ENCODE measurements at places on chromosomes 12 and 14. TPM values are rescaled to one million over a fixed set of nuclear protein-coding genes. Genes with fewer than 3 reads are reported as not detected.

Gene C12orf54
- 2.6 TPM for polyA plus RNA-seq

Gene RTL1
- not detected for polyA plus RNA-seq

Gene CISTR
- polyA plus RNA-seq: not detected

Gene ASCL4
- not detected for polyA plus RNA-seq

Gene EXOC3L4
- not detected for polyA plus RNA-seq

Gene KITLG
- polyA plus RNA-seq: 0.40 TPM

Gene ASCL1
- 34.1 TPM for polyA plus RNA-seq

Gene KRT74
- not detected for polyA plus RNA-seq

Gene SERPINA1
- polyA plus RNA-seq: 0.41 TPM

Gene OTX2
- polyA plus RNA-seq: not detected

Gene OR6C70
- not detected for polyA plus RNA-seq

Gene DEPDC4
- polyA plus RNA-seq: 4.7 TPM

Gene CDC42BPB
- 1.7 TPM for polyA plus RNA-seq

Gene FOXM1
- 37.0 TPM for polyA plus RNA-seq

Gene SIX6
- polyA plus RNA-seq: not detected

Gene HOXC11
- not detected for polyA plus RNA-seq

Gene SLC10A1
- 0.15 TPM for polyA plus RNA-seq

Gene EMP1
- 0.24 TPM for polyA plus RNA-seq

Gene AICDA
- 19.1 TPM for polyA plus RNA-seq

Gene NELL2
- polyA plus RNA-seq: 0.38 TPM

Gene NDUFA12
- polyA plus RNA-seq: 453 TPM

Gene C1S
- 0.21 TPM for polyA plus RNA-seq

Gene PROX2
- polyA plus RNA-seq: 0.42 TPM

Gene FAM186B
- polyA plus RNA-seq: 0.79 TPM

Gene GPD1
- 0.48 TPM for polyA plus RNA-seq

Gene EFCAB11
- 31.4 TPM for polyA plus RNA-seq

Gene GPR65
- polyA plus RNA-seq: 6.5 TPM

Gene KRT6C
- not detected for polyA plus RNA-seq
